ENCODE measurements at places on chromosomes 1 and 21.
A peak's percentile ranks its signal among the peaks of the same experiment; 100 is the strongest.

DNA sequence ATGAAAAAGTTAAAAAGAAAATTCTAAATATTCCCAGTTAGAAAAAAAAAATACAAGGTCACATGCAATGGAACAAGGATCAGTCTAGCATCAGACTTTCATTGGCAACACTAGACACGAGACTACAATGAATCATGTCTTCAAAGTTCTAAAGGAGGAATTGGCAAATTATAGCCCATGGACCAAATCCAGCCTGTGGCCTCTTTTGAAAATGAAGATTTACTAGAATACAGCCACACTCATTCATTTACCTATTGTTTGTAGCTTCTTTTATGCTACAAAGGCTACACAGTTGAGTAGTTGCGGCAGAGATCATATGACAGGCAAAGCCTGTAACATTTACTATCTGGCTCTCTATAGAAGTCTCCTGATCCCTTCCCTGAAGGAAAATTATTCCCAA lies 71.4 kb downstream of the MRPL39 start:
- no peak for DNase-seq

GRCh38 chr1:72064196-72065075 lies 217.9 kb downstream of the NEGR1 start:
- peak; percentile 12 for DNase-seq

GRCh38 chr1:186532466-186532865 lies 71.6 kb upstream of the PDC start:
- no peak for DNase-seq

DNA sequence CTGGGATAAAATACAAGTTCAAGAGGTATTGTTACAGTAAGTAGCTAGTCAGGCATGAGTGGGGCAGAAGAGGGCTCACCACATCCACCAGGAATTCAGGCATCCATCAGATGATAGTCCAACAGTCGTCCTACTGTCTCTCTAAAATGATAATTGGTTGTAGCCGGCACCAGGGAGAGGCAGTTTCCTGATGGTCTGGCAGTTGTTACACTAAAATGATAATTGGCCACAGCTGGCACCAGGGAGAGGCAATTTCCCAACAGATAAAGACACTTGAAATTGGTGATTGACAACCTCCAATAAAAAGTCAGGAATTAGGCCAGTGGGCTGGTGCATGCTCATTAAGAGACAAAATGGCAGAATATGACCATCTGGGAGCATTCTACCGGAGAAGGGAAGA lies 545.8 kb downstream of the AMY1C start:
- DNase-seq: no peak

DNA sequence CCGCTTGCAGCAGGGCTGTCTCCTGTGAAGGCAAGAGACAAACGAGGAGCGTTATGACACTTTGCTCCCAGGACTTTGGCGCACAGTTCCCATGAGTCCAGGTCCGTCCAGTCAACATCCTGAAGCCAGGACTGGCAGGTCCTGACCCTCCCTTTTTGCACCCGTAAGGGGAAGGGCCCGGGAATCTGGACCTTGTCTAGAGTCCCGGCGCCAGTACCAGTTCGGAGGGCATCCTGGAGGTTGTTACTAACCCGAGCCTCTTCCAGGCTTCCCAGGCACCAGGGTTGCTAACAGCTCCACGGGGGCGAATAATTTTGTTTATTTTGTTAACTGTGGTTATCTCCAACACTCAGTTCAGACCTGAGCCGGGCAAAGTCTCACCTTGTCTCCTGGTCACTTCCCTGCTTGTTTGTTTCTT lies 682 bp upstream of the RWDD3 start:
- DNase-seq: peak; percentile 15

DNA sequence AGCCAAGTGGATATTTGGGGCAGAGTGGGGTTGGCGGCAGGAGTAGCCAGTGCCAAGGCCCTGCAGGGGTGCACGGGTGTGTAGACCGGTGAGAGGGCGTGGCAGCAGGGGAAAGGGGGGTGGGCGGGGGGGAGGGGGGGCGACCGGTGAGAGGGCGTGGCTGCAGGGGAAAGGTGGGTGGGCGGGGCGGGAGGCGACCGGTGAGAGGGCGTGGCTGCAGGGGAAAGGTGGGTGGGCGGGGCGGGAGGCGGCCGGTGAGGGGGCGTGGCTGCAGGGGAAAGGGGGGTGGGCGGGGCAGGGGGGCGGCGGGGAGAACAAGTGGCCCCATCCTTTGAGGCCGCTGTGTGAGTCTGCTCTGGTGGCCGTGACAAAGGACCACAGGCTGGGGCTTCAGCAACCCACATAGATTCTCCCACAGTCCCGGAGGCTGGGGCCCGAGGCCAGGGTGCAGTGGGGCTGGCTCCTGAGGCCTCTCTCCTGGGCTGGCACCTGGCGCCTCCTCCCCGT lies 25.8 kb downstream of the RRP1 start:
- no peak for DNase-seq

DNA sequence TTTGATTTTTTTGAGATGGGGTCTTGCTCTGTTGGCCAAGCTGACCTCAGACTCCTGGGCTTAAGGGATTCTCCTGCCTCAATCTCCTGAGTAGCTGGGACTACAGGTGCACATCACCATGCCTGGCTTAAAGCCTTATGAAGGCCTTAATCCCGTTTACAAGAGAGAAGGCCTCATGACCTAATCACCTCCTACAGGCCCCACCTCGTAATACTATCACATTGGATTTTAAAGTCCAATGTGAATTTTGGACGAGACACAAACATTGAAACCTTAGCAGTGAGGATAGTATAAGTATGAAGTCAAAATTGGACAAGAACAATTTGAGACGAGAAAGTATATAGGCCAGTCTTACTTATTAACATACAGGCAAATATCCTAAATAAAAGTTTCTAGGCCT lies 73.9 kb downstream of the MAST2 start:
- DNase-seq: no peak

GRCh38 chr1:81808760-81809159 lies 8.0 kb downstream of the ADGRL2 start:
- DNase-seq: no peak

DNA sequence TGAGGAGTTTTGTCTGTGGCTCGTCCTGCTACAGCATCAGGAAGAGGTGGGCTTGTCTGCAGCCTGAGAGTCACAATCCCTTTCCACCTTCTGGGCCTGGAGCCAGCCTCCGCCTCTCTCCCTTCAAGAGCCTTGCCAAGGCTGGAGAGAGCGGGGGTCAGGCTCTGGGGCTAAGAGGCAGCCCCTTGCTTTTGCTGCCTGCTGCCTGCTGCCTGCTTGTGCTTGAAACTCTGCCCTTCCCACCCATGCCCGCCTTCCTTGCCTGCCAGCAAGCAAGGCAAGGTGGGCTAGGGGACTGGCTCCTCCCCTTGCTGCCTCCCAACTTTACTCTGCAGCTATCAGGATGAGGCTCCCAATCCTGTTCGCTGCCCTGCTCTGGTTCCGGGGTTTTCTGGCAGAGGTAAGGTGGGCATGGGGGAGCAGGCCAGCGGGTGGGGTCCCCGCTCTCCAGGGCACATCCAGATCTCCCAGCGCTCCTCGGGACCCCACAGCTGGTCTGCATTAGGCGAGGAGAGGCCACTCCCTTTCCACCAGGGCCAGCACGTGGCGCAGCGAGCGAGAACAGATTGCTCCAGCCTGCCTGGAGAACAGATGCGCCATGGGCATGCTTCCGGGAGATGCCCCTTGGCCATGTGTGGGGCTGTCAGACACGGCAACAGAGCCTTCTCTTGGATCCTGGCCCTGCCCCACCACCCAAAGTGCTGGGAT lies 7.5 kb upstream of the PTPN7 start:
- DNase-seq: peak; percentile 56

GRCh38 chr1:53520481-53520880 lies 61.3 kb downstream of the DMRTB1 start:
- DNase-seq: no peak

- DNase-seq: no peak
Observed at GRCh38 chr1:29883411-29883832, 647.1 kb downstream of the PTPRU start.

DNA sequence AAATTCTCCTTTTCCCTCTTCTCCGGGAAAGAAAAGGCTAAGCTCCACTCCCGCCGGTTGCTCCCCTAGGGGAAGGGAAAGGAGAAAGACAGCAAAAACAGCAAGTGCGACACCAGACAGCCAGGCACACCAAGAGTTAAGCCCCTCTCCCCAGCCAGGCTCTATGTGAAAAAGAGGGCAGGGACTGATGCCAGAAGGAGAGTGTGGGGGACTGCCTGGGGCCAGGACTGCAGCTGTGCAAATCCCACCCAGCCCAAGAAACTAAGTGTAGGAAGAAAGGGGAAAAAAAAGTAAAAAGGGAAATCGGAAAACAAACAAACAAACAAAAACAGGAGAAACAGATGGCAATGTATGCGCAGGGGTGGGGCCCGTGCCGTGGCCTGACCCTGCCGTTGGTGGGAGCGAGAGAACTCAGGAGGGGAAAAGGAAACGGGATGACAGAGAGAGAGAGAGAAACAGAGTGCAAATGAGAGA lies 27.7 kb upstream of the FMO1 start:
- DNase-seq: no peak

- no peak for DNase-seq
Observed at GRCh38 chr1:26038904-26039303, 7.0 kb downstream of the SLC30A2 start.

- DNase-seq: peak; percentile 60
Observed at GRCh38 chr21:26405735-26406361, 167.2 kb downstream of the CYYR1 start.

GRCh38 chr21:32248571-32249461 lies 30.0 kb downstream of the MIS18A start:
- no peak for DNase-seq
